ENCODE measurements at places on chromosomes 12 and 14.

DNA sequence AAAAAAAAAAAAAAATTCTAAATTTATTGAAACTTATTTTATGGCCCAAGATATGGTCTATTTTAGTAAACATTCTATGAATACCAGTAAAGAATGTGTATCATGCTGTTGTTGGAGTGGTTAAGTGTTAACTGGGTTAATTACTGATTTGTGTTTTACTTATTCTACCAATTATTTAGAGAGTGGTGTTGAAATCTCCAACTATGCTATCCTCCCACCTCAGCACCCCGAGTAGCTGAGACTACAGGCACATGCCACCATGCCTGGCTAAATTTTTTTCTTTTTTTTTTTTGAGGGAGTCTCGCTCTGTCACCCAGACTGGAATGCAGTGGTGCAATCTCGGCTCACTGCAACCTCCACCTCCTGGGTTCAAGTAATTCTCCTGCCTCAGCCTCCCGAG, 72.2 kb downstream of the R3HDM2 start:
- no peak for DNase-seq

- DNase-seq, result no peak
These were observed 29.7 kb downstream of the RAD9B start for GRCh38 chr12:110531741-110532333.

- no peak for DNase-seq
These were observed 5.0 kb upstream of the EP400 start for GRCh38 chr12:131944601-131945251.

DNA sequence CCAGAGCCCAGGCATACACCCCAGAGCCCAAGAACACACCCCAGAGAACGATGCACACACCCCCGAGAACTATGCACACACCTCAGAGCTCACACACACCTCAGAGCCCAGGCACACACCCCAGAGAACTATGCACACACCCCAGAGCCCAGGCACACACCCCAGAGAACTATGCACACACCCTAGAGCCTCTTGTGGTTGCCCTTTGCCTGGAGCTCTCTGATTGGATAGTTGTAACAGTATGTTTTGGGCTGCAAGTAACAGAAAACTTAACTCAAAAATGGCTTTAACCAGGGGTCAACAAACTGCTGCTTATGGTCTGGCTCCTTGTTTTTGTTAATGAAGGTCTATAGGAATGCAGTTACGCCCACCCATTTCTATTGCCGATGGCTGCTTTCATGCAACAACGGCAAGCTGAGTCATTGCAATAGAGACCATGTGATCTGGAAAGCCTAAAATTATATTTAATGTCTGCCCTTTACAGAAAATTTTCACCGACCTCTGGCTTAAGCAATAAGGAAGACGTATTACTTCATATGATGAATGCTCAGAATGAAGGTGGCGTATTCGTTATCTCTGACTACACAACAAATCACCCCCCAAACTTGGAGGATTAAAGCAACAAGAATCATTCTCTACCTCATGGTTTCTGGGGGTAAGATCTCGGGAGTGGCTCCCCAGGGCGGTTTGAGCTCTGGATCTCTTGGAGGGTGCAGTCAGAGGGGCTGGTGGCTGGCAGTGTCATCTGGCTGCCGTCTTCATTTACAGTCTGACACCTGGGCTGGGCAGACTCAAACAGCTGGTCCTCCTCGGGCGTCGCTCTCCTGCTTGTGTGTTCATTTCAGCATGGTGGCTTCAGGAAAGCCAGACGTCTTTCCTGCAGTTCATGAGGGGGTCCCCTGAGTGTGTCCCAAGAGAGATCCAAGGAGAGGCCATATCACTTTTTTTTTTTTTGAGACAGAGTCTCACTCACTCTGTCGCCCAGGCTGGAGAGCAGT, 66.3 kb upstream of the NCOR2 start:
- no peak for DNase-seq

GRCh38 chr12:68224613-68225285, 861 bp downstream of the IL26 start:
- DNase-seq, result no peak

- no peak for DNase-seq
These were observed 109.9 kb downstream of the TTC8 start for GRCh38 chr14:88934351-88934806.

GRCh38 chr14:55450987-55451386, 10.6 kb upstream of the TBPL2 start:
- DNase-seq, result no peak

Data from stimulated activated CD8-positive, alpha-beta memory T cell treated with anti-CD3 and anti-CD28 coated beads, Interleukin-2, amount 100 ng/mL, for 48 hours (primary cell).